ENCODE measurements at places on chromosomes 7 and 10.
A peak's percentile ranks its signal among the peaks of the same experiment; 100 is the strongest.

- DNase-seq: no peak
Measured at GRCh38 chr10:90319188-90319914, 538.5 kb downstream of the HTR7 start.

DNA sequence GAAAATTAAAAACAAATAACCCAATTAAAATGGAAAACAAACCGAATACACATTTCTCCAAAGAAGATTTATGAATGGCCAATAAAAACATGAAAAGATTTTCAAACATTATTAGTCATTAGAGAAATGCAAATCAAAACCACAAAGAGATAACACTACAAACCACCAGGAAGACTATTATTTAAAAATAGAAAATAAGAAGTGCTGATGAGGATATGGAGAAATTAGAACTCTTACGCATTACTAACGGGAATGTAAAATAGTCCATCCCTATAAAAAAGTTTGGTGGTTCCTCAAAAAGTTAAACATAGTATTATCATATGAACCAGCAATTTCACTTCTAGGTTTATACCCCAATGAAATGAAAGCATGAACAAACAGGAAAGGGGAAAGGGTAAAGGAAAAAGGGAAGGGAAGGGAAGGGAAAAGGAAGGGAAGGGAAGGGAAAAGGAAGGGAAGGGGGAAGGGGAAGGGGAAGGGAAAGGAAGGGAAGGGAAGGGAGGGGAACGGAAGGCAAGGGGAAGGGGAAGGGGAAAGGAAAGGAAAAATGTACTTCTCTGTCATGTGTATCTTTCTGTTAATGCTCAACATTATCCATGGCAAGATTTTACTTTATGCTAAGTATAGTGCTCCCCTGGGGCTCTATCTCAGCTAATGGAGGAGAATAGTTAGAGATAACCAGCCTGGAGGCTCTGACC lies 125.3 kb upstream of the RSU1 start:
- DNase-seq: no peak

DNA sequence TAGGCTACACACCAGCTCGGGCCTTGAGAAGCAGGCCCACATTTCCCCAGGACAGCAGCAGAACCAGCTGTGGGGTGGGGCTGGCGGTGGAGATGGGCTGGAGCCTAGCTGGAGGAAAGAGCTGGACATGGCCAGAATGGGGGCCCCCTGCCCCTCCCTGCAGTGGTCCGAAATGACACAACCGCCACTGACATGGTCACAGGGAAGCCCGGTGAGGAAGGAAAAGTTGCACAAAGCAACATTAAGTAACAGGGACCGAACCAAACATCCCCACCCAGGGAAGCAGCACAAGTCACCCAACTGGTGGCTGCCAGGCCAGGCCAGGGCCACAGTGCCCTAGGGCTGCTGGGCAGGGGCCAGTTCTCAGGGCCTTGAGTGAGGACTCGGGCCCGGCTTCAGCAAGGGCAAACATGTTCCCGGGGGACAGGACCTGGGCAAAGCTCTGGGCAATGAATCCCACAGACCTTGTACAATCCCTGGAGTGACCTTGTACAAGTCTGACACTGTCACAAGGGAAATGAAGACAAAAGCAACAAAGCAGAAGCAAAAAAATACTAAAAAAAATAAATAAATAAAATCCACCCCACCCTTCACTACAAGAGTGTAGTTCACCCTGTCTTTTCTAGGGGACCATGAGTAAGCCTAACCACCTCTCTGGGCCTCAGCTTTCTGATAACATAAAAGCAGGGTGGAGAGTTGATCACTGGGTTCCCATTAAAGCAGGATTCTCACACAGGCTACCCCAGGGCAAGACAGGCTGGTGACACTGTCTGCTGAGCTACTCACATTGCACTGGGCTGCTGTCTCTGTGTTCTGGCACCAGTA lies 33.0 kb downstream of the PSAP start:
- DNase-seq: no peak

GRCh38 chr10:102645741-102646609 lies 1.7 kb downstream of the TRIM8 start:
- DNase-seq: peak; percentile 50

DNA sequence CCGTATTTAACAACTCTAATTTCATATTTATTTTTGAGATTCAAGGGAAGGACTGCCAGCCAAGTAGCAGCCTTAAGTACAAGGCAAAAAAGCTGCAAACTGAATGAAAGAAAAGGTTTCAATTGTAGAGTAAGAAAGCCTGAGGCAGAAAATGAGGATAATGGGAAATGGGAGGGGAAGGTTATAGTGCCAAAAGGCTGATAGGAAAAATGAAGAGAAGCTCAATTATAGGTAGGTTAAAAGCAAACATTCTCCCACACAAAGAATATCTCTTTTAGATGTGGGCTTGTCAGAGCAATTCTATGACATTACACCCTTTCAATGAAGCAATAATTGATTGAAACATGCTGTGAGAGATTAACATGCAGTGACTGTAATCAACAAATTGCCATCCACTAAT lies 175.3 kb downstream of the RAPGEF5 start:
- DNase-seq: no peak

GRCh38 chr7:40808378-40808942 lies 673.7 kb downstream of the SUGCT start:
- DNase-seq: no peak

DNA sequence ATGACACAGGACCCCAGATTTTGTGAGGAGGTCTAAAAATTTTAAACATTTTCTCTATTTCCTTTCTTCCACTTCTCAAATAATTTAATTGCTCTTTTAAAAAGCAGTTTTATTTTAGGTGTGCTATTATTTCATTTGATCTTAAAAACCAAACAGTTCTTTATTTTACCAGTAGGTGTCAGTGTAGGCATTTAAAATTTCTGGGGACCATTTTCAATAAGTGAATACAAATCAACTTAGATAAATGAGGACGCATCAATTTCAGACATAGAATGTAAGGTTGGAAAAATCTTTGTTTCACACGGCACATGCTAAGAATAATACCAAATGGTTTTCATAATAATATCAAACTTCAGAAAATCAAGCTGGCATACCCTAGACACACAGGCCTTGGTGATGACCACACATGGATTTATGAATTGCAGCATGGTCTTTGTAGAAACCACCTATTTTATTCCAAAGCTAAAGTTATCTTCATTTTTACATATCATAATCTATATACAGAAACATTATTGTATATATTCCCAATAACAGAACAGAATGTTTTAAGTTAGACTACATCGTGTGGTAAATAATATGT lies 127.6 kb upstream of the SLC26A5 start:
- DNase-seq: no peak

DNA sequence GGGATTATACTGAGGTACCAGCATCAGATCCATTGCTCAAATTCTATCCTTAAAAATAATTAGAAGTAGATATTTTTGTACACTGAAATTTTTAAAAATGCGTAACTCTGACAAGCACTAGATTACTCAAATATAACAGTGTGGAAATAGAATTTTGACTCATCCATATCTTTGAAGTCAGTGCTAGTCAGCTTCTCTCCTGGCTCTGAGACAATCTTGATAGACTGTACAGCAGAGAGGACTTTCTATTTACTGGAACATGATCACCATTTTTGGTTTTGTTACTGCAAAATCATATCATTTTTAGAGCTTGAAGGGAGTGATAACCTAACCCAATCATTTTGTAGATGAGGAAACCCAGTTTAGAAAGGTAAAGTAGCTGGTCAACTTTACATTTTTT lies 195.0 kb downstream of the MTERF1 start:
- DNase-seq: no peak

GRCh38 chr7:91266689-91267090 lies 2.5 kb downstream of the FZD1 start:
- DNase-seq: no peak

GRCh38 chr7:117485118-117485620 lies 5.3 kb downstream of the CFTR start:
- DNase-seq: no peak

DNA sequence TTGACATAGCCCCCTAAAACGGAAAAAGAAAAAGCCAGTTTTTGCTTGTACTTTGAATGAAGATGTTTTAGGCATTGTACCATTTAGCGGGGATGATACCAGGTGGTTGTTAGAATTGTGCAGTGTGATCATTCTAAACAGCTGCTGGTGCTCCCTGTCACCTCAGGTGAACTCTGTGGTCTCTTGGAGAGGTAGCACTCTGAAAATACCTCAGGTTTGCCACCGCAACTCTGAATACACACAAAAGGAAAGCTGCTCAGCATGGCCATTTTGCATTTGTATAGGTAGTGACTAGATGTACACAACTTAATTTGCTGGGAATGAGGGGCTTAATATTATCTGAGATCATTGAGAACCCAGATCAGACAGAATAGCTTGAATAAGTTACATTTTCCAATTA lies 52.6 kb downstream of the PLEKHA8 start:
- no peak for DNase-seq

DNA sequence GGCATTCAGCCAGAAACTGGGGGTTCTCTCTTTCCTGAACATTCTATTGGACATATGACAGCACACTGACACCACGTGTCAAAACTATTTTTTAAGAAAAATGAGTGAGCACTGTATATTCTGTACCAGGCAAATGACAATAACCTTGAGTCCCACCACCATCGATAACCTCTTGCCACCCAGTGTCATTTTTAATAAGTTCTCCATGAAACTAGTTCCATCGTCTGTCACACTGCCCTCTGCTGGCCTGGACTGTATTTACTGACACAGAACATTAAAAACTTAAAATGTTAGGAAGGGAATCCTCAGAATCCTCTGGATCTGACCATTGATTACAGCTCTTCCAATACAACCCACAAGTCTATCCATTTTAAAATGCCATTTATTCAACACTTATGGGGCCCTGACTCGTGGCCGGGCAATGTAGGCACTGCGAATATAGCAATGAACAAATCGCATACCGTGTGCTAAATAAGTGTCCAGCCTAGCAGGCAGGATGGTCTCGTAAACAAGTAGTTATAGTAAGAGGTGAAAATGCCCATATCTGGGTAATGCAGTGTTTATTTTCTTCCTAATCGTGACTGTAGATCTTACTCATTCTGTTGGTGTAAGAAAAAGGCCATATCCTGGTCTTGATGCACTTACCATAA lies 35.9 kb upstream of the CACNB2 start:
- DNase-seq: peak; percentile 2

DNA sequence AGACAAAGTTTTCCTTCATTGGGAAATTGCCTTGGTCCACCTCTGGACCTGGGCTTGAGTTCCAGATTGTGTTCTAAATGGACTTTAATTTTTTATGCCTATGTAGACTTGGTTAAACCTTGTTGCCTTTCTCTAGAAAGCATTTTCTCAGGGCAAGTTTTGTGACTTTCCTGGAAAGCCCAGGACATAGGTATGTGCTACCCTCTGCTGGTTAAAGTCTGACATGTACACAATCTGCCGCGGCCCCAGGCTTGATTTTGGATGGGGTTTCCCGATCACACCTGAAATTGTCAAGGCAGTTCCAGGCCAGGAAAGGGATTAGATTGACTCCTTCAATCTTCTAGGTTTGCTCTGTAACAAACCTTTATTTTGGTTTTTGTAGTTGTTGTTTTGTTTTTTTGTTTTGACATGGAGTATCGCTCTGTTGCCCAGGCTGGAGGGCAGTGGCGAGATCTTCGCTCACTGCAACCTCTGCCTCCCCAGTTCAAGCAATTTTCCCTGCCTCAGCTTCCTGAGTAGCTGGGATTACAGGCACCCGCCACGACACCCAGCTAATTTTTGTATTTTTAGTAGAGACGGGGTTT lies 14.1 kb upstream of the AKR1B10 start:
- peak; percentile 1 for DNase-seq
